NCI-H460 (cell line): ENCODE measurements at places on chromosomes 5 and 9. TPM values are rescaled to one million over a fixed set of nuclear protein-coding genes. Genes with fewer than 3 reads are reported as not detected.

GRCh38 chr5:154162539-154163151, 27.9 kb upstream of the GALNT10 start:
- DNase-seq = no peak

- DNase-seq = no peak
Observed at GRCh38 chr5:147375151-147375550, 134.7 kb downstream of the DPYSL3 start.

DNA sequence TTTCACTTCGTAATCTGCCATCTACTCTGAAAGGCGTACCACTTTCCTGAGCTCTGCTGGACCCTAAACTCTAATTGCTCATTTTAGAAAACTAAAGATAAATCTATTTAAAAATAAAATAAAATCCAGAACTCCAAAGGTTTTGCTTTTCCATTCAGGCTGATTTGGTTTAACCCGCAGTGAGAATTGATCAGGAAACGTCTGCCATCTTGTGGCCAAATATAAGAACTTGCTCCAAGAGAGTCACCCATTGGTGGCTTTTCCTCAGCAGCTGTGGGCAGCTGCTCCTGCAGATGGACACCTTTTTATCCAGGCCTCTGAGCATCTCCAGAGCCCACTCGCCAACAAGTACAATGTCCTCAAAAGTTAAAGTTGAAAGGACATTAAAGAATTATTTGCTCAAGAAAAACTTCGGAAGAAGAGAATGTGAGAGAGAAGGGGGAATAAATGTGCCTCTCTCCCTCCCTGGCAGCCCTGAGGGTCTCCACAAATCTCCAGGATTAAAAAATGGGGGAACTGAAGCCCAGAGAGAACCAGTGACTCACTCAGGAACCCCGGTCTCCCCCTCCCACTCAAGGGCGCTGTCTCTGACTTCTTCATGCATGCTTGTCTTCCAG, 4.1 kb downstream of the SAXO1 start:
- peak; percentile 60 for DNase-seq

DNA sequence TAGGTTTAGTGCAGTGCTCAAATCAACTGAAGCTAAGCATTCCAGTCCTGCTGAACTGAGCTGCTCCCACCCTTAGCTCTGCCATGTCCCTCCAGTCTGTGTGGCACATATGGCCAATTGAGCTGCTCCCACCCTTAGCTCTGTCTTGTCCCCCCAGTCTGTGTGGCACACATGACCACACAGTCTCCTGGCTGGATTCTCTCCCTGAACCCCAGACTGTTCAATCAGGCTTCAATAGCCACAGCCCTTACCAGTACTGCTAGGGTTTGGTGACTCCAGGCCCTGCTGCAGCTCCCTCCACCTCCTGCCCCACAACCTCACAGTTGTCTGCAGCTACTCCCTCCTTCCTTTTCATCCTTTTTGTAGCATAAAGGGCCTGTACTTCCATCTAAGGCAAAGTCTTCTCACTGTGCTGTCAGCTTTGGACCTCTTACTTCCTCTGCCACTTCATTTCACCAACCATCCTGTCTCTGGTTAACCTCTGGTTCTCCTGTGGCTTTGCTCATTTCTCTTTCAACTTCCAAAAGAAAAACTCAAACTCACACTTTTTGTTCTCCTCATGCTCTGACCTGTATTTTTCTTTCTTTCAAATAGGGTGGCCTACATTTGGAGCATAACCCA, 50.8 kb downstream of the ADAMTS12 start:
- no peak for DNase-seq

- no peak for DNase-seq
Observed at GRCh38 chr5:83230511-83230910, 153.2 kb downstream of the XRCC4 start.

- no peak for DNase-seq
Observed at GRCh38 chr9:75910731-75911130, 20.3 kb downstream of the PCSK5 start.

GRCh38 chr5:79488775-79489174, 25.2 kb downstream of the HOMER1 start:
- DNase-seq = no peak

Gene LCN15
- not detected in 2 replicates for total RNA-seq

Gene ZNF366
- not detected in 2 replicates for total RNA-seq

DNA sequence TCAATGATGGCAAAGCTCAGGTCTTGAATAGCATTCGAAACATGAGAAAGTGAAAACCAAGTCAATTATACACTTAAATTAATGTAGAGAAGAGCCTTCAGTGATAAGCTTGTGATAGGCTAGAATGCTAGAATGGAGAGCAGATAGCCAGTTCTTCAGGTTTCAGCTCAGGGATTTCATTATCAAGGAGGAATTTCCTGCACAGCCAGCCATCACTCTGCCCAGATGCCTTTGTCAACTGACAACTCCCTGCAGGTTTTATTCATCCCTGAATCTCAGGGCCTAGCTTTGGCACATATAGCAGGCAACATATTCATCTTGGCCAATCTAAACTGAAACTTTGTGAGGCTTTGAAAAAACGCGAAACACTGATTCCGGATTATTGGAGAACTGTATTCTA, 199.3 kb upstream of the CDH6 start:
- no peak for DNase-seq

DNA sequence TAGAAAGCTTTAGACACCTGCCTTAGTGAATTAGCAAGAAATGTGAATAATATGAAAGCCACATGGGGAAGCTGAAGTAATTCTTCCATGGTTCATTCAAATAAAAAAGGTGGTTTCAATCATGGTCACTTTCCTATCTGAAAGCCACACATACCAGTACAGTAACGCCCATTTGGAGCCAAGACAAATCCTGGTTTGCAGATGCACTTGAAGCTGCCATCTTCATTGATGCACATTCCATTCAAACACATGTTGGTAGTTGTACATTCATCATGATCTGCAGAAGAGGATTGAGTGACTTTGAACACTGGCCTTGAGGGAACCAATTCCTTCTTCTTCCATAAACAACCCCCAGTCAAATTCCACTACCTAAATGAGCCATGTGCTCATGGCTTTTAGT, 161.5 kb downstream of the FBN2 start:
- no peak for DNase-seq

GRCh38 chr9:93984860-93985259, 29.7 kb upstream of the BARX1 start:
- no peak for DNase-seq

DNA sequence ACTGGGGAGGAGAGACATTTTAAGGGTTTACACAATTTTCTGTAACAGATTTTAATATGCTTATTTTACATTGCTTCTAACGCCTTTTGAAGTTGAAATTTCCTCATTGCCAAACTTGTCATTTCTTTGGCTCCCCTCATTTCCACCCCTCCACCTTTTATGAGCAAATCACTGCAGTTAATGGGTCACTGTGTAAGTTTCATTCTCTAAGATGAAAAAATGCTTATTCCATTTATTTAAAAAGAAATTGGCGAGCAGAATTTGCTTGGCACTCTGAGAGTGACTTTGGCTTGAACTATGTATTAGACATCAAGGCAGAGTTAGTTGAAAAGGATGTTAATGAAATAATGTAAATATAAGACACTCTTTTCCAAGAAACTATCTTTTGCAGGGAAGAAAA, 66.6 kb downstream of the ITGA1 start:
- no peak for DNase-seq

Gene PCDH1
- total RNA-seq = 3.3 TPM in 2 replicates

DNA sequence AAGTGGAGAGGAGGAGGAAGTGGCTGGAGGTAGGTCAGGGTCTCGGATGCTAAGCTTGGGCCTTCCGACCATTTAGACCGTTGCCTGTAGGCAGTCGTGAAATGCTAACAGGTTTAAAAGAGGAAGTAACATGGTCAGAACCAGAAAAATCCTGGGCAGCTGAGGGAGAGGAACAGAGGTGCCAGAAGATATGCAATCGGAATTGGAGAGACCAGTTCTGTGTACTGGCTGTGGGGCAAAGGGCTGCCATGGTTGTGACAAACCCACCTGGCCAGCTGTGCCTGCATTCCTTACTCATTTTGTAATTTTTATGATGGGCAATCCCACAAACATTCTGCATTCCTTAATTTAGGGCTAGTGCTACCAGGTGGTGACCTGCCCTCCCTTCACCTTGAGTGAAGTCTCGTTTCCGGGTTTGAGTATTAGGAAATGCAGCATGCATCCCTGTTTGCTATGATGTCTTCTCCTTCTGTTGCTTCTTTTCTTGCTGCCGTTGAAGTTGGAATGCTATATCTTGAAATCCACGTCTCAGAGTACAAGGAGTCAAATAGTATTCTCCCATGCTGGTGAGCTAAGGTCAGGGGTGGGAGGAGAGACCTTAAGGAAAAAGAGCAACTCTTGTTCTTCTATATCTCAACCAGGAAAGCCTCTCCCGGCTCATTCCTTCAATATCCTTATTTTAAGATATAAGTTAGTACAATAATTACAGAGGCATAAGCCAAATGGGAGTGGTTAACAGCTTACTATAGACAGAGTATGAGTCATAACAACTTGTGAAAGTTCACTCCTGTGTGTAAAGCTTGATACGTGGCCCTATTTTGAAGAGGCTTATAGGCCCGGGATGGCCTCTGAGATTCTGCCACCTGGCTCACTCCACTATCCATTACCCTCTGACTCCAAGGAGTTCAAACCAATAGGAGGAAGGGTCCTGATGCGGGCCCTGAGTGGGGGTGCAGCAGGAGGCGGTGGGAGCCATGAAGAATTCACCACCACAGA, 37.0 kb downstream of the B4GALT1 start:
- DNase-seq = peak; percentile 44

Gene DBH
- not detected in 2 replicates for total RNA-seq

DNA sequence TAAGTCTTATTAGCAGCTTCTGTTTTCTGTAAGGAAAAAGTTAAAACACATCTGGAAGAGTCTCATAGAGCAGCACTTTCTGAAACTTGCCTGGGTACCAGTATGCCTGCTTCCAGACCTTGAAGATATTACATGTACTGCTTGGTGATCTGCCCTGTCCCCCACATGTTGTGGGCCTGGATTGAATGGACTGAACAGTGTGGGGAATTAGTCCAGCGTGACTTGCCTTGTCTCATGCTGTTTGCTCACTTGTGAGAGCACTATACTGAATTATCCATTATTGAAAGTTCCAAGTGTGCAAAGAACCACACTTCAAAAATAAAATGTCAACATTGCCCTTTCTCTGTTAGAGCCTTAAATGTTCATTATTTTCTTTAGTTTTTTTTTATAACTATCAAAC, 8.9 kb downstream of the CTNNA1 start:
- DNase-seq = no peak

DNA sequence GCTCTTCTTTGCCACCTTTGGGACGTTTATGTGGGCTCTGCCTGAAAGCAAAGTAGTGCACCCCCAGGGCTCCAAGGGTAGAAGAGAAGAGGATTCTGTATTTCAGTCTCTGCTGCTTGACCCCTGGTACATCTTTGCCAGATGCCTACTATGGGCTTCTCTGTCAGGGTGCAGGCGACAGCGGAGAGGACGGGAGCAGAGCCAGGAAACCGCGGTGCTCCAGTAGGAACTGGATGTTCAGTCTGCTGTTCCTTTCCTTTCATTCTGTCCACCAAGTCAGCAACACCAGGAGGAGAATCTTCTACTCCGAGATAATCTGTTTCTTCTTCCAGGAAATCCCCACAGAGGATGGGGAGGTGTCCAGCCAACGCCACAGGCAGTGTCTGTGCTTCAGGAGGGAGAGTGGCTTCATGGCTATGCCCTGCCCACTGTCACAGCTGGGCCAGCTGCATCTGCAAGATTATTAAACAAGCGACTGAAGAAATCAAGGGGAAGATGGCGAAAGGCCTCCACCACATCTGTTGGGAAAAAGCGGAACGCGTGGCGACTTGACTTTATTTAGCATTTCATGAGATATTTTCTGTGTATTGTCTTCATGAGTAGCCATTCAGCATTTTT, 398.3 kb downstream of the IRX1 start:
- no peak for DNase-seq

Gene RELL2
- total RNA-seq = 1.5 and 2.1 TPM in 2 replicates

DNA sequence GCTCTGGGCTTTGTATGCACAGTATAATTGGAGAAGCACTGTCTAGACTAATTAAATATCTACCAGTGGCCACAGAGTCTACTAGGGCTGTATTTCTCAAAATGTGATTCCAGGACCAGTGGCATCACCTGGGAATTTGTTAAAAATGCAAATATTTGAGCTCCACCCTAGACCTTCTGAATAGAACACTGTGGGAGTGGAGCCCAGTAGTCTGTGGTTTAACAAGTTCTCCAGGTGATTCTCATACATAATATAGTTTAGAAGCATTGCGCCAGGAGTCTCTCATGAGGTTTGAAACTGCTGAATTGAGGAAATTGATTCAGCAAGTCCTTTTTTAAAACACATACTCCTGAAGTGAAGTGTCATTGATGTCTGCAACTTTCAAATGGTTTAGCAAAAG, 74.7 kb downstream of the FCHO2 start:
- no peak for DNase-seq

- no peak for DNase-seq
Observed at GRCh38 chr5:99037668-99038067, 108.9 kb upstream of the CHD1 start.

- DNase-seq = peak; percentile 51
Observed at GRCh38 chr9:130938652-130939404, at the start of gene FIBCD1. FIBCD1 (minus strand) TSS chr9:130939247; CDS start chr9:130938607, 640 bp downstream.

Gene IL13
- total RNA-seq = not detected in 2 replicates

- no peak for DNase-seq
Observed at GRCh38 chr5:58761407-58761806, 178.5 kb downstream of the RAB3C start.

Gene HSPA9
- total RNA-seq = 1,085 and 1,216 TPM in 2 replicates

GRCh38 chr5:151254556-151254955, 1.6 kb downstream of the GM2A start:
- no peak for DNase-seq

Gene ZCCHC10
- 28.5 and 42.6 TPM in 2 replicates for total RNA-seq

Gene RFX3
- total RNA-seq = 4.4 and 4.5 TPM in 2 replicates

DNA sequence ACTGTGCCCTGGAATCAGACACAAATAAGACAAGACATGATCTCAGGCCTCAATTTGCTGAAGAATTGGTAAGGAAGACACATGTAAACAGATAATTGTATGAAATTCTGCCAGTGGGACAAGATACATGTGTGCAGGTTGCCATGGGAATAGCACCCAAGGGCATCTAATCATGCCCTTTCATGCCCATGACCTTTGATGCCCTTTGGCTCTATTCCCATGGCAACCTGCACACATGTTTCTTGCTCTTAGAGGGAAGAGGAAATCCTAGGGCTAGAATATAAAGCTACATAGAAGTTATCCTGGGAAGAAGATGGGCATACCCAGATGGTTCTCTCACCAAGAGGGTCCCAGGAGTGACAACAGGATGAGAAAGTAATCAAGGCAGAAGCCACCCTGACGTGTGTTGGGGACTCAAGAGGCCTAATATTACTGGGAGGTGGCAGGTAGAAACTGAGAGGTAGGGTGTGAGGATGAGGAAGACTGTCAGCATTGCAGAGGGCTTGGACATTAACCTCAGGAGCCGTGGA, 34.4 kb downstream of the P4HA2 start:
- DNase-seq = no peak

- DNase-seq = no peak
Observed at GRCh38 chr5:156920042-156920860, 42.8 kb downstream of the TIMD4 start.

- DNase-seq = no peak
Observed at GRCh38 chr5:79120221-79120620, 8.6 kb downstream of the BHMT start.

- no peak for DNase-seq
Observed at GRCh38 chr9:14296495-14297113, 17.3 kb downstream of the NFIB start.
